ENCODE measurements at places on chromosomes 1 and 21.

GRCh38 chr21:16815243-16815642 is 697.6 kb upstream of the CXADR start:
- no peak for DNase-seq

DNA sequence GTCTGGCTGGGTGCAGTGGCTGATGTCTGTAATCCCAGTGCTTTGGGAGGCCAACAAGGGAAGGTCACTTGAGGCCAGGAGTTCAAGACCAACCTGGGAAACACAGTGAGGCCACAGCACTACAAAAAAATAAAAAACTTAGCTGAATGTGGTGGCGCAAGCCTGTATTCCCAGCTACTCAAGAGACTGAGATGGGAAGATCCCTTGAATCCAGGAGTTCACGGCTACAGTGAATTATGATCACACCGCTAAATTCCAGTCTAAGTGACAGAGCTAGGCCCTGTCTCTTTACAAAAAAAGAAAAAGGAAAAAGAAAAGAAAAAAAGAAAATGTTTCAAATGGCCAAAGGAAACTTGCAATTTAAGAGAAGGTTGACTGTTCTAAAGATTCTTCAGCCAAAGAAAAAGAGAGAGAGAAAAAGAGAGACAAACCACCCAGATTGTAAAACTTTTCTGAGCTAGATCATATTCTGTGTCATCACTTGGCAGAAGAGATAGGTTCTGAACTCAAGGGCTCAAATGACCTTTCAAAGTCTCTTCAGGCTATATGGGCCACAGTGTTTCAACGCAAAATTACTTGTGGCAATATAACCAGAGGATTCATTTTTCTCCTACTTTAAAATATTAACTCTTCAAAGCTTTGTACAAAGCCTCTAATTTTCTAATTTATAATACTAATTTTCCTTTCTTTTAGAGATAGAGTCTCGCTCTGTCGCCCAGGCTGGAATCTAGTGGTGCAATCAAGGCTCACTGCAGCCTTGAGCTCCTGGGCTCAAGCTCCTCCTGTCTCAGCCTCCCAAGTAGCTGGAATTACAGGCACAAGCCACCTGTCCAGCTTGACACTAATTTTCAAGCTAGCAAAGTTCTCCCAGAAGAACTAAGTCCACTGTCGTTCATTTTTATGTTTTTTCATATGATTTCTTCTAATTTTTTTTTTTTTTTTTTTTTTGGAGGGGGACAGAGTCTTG is 20.5 kb downstream of the ARID4B start:
- DNase-seq, result no peak

DNA sequence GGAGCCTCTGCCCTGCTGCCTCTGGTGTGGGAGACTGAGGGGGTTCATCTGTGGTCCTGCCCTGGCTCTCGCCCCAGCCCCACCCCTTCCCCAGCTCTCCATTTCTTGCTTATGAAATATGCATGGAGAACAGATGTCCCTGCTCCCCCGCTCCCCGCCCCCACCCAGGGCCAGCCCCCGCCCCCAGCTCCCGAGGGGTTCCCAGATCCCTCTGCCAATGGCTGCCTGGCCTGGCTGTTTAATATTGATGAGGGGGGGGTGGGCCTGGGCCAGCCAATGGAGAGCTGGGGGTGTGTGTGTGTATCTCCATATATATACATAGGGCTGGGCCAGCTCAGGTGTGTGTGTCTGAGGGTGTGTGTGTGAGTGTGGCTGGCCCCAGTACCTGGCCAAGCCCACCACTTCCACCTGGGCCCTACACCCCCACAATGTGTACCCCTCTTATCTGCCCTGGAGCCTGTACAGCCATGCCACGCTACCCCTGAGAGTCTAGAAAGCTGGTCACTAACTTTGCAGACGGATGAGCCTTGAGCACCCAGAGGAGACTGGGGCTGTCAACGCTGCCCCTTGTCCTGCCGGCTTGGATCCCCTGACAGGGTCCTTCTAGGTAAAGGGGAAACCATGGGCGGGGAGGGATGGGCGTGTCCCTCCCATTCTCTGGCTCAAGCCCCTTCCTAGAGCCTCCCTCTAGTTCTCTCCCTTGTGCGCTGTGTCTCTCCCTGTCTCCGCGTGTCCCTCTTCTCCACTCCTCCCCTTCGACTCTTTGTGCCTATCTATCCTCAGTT is at the start of gene NHLH1:
TSS of gene NHLH1 (plus strand) at position 341 of the 785 bp plus-strand sequence. CDS start 3,661 bp downstream, outside the sequence.
- DNase-seq, result no peak

GRCh38 chr1:204828352-204828850 is 42.3 kb upstream of the NFASC start:
- DNase-seq, result peak; percentile 6

DNA sequence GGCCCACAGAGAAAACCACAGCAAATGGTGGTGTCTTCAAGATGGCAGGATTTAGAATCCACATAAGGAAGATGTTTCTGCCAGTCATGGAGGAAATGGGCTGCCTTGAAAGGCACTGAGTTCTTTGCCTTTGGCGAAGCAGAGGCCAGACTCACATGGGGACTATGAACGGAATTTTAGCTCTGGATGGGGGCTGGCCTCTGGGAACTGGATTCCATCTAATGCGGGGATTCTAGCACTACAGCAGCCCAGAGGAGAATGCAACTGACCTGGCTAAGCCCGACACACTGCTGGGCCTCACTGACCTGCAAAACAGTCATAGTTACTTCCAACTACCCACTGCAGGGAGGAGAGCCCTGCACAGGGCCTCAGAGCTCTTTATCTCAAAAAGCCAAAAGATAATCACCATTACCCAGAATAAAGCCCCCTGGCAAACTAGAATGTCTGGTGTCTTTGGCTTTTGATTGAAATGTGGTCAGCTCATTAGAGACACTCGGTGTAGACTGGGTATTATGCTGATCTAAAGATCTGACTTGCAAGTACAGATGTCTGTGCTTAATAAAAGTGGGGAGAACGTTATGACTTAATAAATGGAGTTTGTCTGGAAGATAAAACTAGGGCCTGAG is 11.6 kb downstream of the HCRTR1 start:
- DNase-seq, result no peak

GRCh38 chr1:159315381-159315780 is 13.2 kb downstream of the FCER1A start:
- no peak for DNase-seq

DNA sequence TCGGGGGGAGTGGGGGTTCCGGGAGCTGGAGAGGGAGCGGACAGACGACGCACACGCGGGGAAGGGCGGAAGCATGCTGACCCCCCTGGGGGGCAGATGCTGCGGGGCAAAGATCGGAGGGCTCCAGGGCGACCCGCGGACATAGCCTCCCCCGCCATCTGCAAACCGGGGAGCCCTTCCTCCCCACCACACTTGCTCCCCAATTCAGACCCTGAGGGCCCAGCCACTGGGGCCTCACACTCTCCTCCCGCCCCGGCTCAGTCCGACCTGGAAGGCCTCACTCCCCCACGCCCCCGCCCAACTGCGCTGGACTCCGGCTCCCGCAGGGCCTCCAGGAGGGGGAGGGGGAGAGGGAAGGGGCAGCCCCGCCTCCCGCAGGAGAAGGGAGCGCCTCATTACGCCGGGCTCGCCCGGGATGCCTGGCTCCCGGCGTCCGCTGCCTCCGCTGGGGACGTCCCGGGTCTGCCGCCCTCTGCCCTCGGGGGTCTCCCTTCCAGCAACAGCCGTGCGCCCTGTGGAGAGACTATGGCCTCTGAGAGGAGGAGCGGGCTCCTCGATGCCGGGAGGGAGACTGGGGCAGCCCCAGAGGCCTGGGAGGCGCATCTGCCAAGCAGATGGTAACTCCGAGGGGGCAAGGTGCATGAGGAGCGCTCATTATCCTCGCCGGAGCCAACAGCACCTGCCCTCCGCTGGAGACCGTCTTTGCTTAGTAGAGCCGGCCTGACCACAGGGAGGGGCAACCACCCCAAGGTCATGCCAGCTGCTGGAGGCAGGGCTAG is 636 bp upstream of the CAMK2N1 start:
- peak; percentile 16 for DNase-seq

- no peak for DNase-seq
These were observed 8.8 kb upstream of the ETV3 start for GRCh38 chr1:157147037-157147436.

GRCh38 chr1:43422995-43423671 is 30.6 kb downstream of the HYI start:
- no peak for DNase-seq

DNA sequence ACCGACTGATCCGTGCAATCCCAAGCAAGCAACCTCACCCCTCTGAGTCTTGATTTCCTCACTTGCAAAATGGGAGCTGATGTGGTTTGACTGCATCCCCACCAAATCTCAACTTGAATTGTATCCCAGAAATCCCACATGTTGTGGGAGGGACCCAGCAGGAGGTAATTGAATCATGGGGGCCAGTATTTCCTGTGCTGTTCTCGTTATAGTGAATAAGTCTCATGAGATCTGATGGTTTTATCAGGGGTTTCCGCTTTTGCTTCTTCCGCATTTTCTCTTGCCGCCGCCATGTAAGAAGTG is 58.4 kb downstream of the FHAD1 start:
- DNase-seq, result no peak

- peak; percentile 66 for DNase-seq
These were observed 3.3 kb upstream of the FCRL6 start for GRCh38 chr1:159798893-159799292.

GRCh38 chr1:69491416-69491815 is 76.3 kb upstream of the LRRC7 start:
- no peak for DNase-seq

DNA sequence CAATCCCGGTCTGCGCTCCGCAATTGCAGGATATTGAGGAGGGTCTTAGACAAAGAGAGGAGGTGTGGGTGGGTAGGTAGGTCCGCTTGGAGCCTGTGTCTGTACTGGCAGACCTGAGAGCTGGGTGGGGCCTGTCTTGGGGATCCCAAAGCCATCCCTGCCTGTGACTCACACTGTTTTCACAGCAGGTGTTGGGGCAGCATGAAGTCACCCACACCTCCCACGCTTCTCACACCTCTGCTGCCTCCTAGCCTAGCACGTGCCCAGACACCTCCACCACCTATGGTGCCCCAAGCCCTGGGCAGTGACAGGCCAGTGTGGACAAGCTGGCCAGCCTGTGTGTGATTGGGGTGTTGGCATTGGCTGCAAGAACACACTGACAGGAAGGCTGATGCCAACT is 65.7 kb upstream of the ECE1 start:
- DNase-seq, result peak; percentile 28

GRCh38 chr1:26164861-26165842 is 3.6 kb downstream of the C1orf232 start:
- DNase-seq, result no peak

- DNase-seq, result no peak
These were observed 10.5 kb downstream of the SPOCD1 start for GRCh38 chr1:31805318-31805717.

DNA sequence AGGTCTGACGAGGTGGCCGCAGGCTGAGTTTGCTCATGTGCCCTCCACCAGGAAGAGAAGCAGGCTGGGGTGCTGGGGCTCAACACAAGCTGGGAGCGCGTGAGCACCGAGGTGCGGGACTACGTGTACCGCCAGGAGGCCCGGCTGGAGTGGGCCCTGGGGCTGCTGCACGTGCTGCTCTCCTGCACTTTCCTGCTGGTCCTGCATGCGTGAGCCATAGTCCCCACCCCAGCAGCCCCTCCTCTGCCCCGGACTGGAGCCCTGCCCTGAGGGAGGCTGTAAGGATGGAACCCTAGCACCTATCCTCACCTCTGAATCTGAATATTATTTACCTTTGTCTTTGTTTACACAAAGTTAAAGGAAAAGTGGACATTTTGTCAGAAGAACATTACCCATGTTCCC is 7.8 kb upstream of the ADAM15 start:
- DNase-seq, result no peak

All from CD4-positive, alpha-beta T cell treated with Interleukin-17A for 4 hours (primary cell).